Activated naive CD4-positive, alpha-beta T cell treated with anti-CD3 and anti-CD28 coated beads for 36 hours (primary cell): ENCODE measurements at places on chromosomes 3 and 15. TPM values are rescaled to one million over a fixed set of nuclear protein-coding genes. Genes with fewer than 3 reads are reported as not detected.
A peak's percentile ranks its signal among the peaks of the same experiment; 100 is the strongest.

- peak; percentile 30 for DNase-seq
Measured at GRCh38 chr3:194640829-194641228, 7.6 kb upstream of the TMEM44 start.

- no peak for DNase-seq
Measured at GRCh38 chr3:158911586-158911985, 109.7 kb downstream of the MFSD1 start.

DNA sequence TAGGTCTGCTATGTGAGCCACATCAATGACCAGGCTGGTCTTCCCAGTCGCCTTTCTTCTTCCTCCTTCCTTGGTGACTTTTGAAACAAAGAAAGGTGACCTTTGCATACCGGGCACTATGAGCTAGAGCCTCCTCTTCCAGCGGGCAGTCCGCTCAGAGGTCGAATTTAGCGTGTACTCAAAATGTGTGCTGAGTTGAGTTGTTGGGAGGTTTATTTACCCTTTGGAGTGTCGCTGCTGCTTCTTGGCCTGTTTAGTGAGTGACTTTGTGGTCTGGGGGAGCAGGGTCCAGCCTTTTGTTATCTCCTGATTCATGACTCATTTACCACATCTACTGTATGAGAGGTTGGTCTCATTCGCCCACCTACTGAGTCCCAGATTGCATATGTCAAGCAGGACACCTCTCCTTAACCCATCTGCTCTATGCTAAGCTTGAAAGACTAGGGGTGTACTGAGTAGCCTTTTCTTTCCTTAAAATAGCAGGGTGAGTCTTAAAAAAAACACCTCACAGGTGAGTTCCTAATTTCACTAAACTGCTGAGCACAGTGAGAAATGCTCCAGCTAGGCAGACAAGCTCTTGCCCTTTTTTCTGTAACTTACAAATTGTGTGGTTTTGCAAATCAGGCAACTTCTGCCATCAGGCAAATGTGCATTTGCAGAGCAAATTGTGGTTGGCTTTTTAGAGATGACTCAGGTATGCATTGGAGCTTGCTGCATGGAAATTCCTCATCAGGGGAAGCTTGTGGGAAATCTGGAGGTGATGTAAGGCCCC, 3.2 kb upstream of the SIAH2 start:
- peak; percentile 46 for DNase-seq

GRCh38 chr15:36579792-36580431, 486 bp downstream of the CDIN1 start:
- peak; percentile 36 for DNase-seq

DNA sequence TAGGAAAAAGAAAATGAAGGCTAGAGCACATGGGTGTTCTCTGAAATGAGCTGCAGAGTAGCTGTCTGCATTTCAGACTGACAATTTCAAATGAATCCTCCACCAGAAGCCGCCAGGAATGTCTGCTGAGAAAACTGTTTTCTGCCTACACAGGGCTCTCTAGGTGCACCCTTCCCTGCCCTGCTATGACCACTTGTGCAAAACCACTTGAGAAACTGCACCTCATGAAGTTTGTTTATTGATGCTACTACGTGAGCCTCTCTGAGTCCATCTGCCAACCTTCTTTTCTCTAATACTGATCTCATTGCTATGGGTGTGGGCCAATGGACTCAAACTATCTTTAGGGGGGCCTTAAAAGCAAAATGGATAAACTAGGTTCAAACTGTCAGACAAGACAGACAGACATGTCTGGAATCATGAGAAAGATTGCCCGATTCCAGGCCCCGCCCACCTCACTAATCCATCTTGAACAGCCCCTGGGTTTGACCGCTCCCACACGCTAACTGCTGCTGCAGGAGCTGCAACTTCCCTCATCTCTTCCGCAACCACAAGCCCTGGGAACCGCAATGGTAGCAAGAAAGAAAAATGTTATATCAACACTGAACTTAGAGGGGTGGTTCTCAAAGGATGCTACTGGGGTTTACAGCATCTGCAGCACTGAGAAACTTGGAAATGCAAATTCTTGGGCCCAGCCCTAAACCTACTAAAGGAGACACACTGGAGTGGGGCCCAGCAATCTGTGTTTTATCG, 9.0 kb upstream of the CD47 start:
- peak; percentile 42 for DNase-seq

- no peak for DNase-seq
Measured at GRCh38 chr3:53163444-53164387, 2.7 kb downstream of the PRKCD start.

DNA sequence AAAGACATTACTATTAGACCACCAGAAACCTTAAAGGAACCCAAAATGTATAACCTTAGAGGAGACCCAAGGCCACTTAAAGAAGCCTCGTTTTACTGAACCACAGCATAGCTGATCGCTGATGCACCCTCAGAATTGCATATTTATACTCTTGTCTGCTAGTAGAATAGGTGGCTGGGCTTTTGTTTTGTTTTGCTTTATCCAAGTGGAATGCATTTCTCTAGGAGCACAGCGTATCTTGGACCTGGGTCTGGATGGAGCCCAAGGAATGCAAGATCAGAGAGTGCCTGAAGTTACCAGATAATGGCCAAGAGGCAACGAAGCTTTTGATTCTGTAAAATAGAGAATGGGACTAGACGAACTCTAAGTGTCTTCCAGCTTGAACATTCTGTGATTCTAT, 129.2 kb upstream of the COL8A1 start:
- DNase-seq: no peak

DNA sequence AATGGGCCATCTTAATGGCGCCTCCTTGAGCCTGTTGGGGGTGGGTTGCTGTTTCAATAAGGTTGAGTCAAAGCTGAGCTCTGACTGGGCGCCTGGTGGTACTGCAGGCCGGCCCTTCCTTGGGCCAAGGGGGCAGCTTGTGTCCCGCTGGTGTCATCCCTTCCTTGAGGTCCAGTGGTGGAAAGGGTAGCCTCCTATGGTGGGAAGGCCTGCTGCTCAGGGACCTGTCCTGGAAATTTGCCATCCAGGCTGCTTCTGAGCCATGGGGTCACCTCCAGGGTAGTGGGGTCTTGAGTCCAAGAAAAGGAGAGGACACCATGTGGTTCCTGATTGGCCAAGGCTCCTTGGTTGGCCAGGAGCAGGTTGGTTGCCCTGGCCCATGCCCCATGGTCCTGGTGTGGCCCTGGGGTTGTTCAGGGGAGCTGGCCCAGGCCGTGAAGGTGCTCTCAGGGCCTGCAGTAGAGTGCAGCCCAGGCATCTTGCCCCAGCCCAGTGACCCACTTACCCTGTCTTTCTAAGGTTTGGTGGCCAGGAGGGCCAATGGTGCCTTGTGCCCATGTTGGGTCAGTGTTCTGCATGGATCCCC, 188.7 kb downstream of the UBE3A start:
- DNase-seq: no peak

GRCh38 chr15:40756938-40757337, 1.9 kb upstream of the RMDN3 start:
- DNase-seq: no peak

DNA sequence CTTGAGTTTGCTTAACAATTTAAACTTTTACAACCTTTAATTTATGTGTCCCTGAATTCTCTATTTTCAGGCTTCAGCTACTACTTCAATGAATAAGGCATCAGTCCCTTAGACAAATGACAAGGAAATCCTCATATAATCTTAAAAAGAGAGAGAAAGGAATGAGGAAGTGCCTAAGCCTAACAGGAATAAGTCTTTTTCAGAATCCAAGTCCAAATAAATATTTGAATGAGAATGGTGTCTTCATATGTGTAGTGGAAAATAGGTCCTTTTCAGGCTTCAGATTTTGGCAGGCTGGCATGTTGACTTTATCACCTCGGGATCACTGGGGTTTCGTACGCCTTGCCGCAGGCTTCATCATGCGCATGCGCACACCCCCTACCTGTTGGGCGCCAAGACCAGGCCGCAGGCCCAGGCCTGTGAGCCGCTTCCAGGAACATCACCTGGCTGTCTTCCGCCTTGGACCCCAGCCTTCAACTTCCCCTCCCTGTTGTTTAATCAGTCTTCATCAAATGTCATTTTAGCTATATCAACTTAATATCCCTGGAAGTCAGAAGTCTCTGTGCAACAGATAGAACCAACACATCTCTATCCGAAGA, 334.5 kb downstream of the SOX2 start:
- DNase-seq: no peak

GRCh38 chr3:96970211-96970610, 155.8 kb downstream of the EPHA6 start:
- no peak for DNase-seq

DNA sequence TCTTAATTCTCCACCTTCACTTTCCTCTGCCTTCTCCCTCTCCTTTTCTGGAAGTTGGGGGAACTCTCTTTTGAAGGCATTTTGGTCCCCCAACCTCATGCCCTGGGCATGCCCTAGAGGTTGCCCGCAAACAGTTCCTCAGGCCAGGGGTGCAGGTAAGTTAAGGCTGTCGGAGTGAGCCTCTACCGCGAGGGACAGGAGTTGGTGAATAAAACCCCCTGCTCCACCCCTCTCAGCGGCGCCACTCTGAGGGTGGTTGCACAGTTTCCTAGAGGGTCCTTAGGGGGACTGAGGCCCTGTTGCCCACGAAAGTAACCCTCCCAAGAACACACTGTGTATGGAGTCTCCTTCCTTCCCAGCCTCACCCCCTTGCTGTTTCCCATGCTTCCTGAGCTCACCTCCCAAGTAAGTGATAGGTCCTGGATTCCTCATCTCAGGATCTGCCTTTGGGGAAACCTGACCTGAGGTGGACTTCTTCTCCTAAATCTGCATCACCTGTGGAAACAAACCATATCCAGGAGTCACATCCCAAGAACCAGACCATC, 23.1 kb upstream of the THSD4 start:
- DNase-seq: no peak

- no peak for DNase-seq
Measured at GRCh38 chr15:26438718-26439117, 334.1 kb downstream of the GABRB3 start.

GRCh38 chr15:47705281-47705997, 11.9 kb upstream of the SEMA6D start:
- no peak for DNase-seq

DNA sequence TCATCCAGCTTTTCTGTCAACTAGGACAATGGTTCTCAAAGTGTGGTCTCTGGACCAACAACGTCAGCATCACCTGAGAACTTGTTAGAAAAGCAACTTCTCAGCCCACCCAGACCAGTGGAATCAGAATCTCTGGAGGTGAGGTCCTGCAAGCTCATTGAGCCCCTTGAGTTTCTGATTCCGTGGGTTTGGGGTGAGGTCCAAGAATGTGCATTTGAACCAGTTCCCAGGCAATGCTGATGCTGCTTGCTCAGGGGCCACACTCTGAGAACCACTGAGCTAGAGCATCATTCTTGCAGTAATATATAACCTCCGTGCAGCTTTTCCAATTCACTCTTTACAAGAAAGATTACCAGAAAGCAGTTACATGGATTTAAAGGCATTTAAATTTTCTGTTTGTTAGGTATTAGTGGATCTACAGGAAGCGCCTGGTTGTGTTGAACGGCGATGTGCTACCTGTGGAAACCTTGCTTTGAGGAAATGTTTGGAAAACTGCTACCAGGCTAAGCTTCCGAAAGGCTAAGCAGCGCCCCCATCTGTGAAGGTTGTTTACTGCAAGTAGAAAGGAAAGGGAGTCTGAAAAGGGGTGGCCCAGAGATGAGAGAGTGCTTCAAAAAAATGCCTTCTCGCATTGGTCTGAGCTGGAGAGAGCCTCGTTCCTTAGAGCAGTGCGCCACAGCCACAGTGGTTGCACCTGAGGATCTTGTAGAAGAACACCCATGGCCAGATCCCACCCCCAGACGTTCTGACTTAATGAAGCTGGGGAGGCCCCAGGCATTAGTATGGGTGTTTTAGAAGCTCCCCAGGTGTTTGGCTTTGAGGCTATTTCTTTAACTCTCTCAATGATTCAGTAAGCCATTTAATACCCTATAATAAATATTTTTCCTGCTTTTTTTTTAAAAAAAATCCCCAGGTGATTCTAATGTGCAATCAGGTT, 50.0 kb downstream of the RLBP1 start:
- DNase-seq: peak; percentile 68

DNA sequence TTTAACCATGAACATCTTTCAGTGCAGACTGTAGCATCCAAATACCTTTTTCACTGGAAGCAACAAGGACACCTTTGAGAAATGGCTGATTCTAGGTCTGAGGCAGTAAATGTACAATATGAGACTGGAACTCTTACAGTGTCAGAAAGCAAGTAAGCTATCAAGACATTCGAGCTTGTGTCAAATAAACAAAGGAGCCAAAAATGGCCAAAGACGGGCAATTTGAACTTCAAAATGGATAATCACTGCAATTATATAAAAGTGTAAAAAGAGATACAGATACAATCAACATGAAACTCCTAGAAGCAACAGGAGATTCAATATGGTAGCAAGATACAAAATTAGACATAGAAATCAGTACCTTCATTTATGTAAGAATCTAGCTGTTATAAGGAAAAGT, 138.5 kb upstream of the CCDC54 start:
- no peak for DNase-seq

- no peak for DNase-seq
Measured at GRCh38 chr15:85314146-85314545, 66.3 kb upstream of the AKAP13 start.

DNA sequence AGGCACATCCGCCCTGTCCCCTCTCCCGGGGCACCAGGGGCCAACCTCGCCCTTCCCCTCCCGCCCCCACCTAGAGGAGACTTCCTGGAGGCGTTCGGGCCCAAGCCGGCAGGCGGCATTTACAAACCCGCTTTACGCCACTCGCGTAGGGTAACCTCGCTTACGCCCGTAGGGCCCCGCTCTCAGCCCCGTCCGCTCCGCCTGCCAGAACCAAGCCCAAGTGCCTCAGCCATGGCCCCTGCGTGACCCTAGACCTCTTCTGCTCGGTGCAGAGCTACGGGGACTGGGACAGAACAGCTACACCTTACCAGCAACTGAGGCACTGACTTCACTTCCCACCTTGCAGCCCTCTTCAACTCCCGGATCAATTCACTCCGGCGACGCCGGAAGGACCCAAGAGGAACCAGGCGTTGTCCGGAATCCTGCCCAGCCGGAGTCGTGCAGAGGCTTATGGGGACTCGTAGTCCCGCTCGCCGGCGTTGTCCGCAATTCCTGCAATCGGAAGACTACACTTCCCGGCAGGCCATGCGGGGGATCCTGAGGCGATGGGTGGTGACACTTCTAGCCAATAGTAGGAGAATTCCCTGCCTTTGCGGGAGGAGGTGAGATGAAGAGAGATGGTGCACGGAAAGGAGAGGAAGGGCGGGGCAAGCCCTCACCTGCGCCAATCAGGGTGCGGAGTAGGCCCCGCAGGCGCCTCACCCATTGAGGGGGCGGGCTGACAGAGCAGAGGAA, at the start of gene PDCD10:
Gene PDCD10, minus strand, starts transcription at position 395 of the 735 bp plus-strand sequence. CDS start 14,735 bp downstream, outside the sequence.
- peak; percentile 98 for DNase-seq

DNA sequence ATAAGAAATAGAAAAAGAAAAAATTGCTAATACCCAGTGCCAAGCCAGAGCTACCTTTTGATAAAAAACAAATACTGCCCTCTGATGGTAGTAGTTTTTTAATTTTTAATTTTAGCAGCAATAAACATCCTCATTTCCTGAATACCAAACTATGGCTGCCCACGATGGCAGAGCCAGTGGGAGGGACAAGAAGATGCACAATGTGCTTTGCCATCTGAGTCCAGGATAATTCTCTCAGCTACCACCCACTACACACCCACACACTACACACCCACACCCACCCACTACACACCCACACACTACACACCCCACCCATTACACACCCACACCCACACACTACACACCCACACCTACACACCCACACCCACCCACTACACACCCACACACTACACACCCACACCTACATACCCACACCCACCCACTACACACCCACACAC, 17.8 kb downstream of the CEP19 start:
- no peak for DNase-seq

- no peak for DNase-seq
Measured at GRCh38 chr15:33698126-33698525, 270.2 kb upstream of the CHRM5 start.

The RASGRF1 gene
- total RNA-seq: not detected

The TGM5 gene
- not detected for total RNA-seq

The STXBP5L gene
- total RNA-seq: not detected

The TM4SF18 gene
- not detected for total RNA-seq

The ATP1B3 gene
- total RNA-seq: 106 TPM

The SHC4 gene
- total RNA-seq: 0.21 TPM
